Mucosa of gallbladder (tissue), 1 donor: ENCODE measurements at places on chromosomes 2 and 18. TPM values are rescaled to one million over a fixed set of nuclear protein-coding genes. Genes with fewer than 3 reads are reported as not detected.

SAG gene
- total RNA-seq = not detected

DNA sequence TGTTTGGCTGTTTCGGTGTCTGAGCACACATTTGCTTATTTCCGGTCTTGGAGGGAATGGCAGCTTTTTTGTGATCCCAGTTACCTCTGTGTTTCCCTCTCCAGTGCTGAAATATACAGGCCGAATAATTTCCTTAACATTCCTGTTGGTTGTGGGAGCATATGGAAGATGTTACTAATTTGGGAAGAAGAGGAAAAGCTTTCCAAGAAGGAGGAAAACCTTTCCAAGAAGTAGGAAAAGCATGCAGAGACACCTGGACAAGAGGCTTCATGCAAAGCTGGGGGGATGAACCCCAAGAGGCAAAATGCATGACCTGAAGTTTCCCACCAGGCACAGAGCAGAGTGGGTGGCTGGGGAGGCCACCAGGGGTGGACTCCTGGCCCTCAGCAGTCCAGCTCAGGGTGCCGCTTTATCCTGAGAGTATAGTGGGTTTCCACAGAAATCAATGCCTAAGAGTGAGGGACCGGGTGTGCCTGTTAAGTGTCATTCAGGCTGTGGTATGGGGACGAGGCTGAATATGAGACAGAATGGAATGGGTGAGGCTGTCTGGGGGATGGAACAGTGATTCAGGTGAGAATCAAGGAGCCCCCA is 25.5 kb upstream of the GNAL start:
- no peak for DNase-seq

DNA sequence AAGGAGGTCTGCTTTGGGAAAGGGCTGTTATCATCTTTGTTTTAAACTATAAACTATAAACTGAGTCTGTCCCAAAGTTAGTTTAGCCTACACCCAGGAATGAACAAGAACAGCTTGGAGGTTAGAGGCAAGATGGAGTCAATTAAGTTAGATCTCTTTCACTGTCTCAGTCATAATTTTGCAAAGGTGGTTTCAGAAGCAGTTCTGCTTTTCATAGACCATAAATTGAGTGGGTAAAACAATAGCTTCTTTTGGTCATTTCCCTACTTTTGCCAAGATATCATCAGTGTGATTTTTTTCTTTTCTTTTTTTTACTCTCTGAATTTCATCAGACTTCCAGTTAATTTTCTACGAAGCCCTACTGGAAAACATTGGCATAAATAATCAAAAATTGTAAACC is 117.0 kb downstream of the AP1S3 start:
- DNase-seq = no peak

DNA sequence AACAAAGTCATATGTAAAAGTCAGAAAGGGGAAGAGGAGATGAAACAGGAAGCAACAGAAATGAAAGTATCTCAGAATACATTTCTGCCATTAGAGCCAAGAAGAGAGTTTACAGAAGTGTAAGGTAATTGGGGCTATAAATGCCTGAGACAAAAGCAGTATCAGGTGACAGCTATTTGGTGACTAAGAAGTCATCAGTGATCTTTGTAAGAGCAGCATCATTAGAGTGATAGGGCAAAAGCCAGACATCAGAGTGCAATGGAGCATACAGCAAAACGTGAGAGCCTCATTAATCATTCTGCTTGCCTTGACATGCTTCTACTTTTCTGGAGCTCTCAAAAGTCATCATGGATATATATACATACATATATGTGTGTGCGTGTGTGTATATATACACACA is 804.7 kb upstream of the PIK3C3 start:
- DNase-seq = no peak

DNA sequence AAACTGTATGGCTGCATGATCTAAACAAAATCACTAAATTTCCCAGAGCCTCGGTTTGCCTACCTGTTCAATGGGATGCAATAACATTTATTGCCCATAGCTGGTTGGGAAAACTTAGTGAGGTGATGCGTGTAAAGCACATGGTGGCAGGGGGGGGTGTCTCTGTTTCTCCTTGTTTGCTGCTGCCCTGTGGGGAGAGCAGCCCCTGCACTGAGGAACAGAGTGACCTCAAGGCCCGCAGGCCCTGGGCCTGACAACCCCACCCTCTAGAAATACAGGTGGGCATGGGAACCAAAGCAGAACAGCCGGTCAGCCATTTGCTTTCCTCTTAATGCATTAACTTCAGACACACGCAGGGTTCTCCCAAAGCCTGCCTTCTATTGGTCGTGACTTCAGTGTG is 55.1 kb upstream of the SLC66A3 start:
- DNase-seq = no peak

DNA sequence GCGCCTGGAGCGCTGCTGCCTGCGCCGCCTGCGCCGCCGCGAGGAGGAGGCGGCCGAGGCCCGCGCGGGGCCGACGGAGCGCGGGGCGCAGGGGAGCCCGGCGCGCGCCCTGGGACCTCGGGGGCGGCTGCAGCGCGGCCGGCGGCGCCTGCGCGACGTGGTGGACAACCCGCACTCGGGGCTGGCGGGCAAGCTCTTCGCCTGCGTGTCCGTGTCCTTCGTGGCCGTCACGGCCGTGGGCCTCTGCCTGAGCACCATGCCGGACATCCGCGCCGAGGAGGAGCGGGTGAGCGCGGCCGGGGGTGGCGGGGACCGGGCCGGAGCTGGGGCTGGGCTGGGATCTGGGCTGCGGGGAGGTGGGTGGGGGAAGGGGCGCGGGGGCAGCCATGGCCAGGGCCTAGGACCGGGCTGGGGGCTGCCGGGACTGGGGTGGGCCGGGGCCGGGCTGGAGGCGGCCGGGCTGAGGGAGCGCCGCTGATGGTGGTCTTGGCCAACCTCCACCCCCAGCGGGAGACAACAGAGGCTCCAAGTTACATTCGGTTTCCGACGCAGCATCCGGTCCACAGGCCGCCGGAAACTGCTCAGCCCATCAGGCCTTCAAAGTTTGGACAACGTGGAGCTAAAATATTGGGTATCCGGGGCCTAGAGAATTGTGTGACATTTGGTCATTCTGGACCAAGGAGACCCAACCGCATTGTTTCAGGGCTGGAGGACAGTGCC is 66.4 kb downstream of the KCNG2 start:
- no peak for DNase-seq

DNA sequence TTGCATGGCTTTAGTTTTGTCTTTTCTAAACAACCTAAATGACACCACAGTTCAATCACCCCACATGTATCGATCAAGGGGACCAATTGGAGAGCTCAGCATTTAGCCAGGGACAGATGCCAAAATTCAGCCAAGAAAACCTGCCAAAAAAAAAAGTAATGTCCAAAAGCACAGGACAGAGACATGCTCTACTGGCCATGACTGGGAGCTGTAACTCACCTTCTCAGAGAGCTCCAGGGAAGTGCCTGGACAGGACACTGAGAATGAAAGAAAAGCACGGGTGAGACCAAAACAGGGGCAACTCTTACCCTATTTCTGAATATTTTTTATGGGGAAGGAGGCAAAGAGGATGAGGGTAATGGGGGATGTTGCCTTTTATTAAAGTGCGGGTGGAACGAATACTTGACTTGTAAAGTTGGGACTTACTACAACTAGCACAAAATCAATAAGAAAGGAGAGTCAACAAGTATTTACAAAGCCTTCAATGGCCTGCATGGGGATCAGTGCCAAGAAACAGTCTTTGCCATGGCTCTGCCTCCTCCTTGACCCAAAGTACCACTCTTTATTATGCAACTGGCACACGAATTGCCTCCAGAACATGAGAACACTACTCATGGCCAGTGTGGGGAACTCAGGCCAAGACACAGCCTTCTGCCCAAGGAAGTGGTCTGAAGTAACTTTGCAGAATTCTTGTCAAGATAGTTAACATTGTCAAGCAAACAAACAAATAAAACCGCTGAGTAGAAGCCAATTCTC is 72.9 kb upstream of the HK2 start:
- DNase-seq = peak; percentile 34

GRCh38 chr2:223215254-223215516 is 163.2 kb downstream of the KCNE4 start:
- no peak for DNase-seq

PROM2 gene
- 202 TPM for total RNA-seq

DNA sequence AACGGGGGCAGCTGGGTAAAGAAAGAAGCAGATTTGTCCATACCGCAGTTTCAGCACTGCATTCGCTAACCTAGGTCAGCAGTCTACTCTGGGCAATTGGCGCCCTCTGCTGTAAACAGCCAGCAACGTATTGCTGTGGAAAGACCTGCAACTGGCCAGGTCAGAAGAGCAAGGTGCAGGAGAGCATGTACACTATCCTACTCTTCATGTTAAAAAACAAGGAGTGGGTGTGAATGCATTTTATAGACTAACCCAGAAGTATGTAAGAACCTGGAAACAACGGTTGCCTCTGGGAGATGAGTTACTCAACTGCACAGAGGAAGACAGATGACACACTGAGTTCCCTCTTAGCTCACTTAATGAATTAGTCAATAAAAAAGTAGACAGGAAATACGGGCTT is 6.2 kb downstream of the MRPS5 start:
- peak; percentile 68 for DNase-seq

RUFY4 gene
- total RNA-seq = 0.17 TPM

GRCh38 chr18:55123361-55123760 is 164.1 kb upstream of the CCDC68 start:
- no peak for DNase-seq

LGALSL gene
- total RNA-seq = 19.9 TPM

DNA sequence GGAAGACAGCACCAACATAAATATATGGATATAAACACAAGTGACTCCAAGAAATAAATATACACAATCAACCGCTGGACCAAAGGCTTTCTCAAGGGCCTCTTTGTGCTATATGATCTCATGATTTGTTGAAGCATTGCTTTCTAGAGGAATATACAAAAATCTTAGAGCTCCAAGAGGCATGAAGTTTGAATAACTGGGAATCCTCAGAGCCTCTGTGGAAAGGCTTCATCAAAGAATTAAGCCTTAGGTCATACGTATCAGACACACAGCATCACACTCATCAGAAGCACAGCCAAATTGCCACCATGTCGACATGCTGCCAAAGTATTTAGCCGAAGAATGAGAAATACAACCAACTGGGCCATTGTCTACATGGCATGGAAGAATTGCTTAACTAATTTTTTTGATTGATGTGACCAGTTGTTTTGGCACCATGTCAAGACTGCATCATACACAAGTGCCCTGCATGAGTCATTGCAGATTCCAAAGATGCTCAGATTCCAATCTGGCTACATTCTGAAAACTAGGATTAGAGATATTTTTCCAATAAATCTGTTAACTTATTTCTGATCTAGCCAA is 860.6 kb upstream of the ZEB2 start:
- no peak for DNase-seq

DNA sequence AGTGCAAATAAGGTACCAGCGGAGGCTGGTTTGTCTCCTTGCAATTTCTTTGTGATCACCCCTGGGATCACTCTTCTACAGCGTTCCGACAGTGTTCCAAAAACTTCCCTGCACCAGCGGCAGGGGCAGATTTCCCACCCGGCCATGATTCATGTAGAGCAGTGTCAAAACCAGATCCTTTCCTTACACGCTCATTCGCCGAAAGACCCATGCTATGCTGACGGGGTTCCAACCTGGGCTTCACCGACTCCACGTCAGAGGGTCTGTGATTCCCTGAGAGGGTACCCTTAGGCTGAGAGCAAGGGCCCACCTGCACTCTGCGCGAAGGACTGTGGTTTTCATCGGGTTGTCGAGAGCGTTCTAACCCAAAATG is 423 bp upstream of the TTC27 start:
- DNase-seq = peak; percentile 19
